ENCODE measurements at places on chromosomes 3 and 15.

DNA sequence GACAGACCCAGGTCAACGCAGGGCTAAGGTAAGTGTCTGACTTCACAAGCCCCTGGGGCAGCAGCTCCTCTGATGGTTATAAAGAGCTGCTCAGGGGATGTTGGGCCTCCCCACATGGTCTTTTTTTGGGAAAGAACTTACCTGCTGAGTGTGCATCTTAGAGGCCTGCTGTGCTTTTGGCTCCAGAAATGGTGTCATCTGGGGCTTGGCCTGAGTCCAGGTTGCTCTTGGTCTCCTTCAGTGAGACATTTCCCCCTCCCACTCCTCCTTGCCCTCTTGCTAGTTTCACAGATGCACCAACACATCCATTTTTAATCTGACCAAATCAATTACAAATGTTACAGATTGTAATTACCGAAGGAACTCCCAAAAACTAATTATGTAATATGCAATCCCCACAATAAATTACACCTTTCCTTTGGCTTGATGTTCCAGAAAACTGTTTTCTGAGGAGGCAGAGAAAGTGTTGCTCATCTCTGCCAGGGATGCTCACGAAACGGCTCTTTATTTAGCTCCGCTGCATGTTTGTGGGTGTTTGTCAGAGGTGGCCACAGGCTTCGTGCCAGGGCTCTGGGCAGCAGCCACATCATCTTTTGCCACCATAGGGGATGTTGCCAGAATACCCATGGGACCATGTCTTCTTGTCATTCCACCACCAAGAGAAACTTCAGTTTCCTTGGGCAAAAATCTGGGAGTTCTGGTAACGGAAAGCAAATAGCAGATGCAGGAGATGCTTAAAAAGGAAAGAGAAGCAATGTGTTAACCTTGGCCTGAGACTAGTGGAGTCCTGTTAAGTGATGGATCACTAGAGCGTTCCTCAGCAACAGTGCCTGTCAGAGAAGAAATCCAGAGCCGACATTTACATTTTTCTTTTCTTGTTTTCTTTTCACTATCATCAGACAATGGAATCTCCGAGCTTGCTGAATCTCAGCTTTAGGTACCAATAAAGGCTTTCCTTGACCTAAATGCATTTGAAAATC is 799.9 kb downstream of the AGBL1 start:
- no peaks in the 10 kb centered on the region for H3K36me3 ChIP-seq
- H3K27me3 ChIP-seq, result no peaks in the 10 kb centered on the region
- no peaks in the 10 kb centered on the region for H3K4me1 ChIP-seq
- H3K27ac ChIP-seq, result no peak overlapping the region

DNA sequence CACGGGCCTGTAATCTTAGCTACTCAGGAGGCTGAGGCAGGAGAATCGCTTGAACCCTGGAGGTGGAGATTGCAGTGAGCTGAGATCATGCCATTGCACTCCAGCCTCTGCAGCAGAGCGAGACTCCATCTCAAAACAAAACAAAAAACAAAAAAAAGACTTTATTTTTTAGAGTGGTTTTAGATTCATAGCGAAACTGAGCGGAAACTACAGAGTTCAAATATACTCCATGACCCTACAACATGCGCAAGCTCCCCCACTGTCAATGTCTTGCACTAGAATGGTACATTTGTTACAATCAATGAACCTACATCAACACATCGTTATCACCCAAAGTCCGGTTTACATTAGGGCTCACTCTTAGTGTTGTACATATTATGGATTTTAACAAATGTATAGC is 2.2 kb upstream of the CRTAP start:
- no peak overlapping the region for H3K27ac ChIP-seq
- H3K27me3 ChIP-seq, result no peaks in the 10 kb centered on the region
- DNase-seq, result no peak
- H3K4me1 ChIP-seq, result no peaks in the 10 kb centered on the region
- H3K36me3 ChIP-seq, result no peaks in the 10 kb centered on the region

DNA sequence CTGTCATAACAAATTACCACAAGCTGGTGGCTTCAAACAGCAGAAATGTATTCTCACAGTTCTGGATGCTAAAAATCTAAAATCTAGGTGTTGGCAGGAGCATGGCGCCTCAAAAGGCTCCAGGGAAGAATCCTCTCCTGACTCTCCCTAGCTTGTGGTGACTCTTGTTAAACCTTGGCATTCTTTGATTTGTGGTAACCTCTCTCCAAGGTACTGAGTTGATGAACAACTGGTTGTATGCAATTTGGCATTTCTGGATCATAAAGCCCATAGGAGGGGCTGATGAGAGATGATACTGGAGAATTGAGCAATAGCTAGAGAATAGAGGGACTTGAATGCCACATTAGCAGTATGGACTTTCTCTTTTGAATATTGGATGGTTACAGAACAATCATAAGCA is 821.8 kb downstream of the TBL1XR1 start:
- H3K27ac ChIP-seq, result no peak overlapping the region
- H3K4me1 ChIP-seq, result no peaks in the 10 kb centered on the region
- no peak overlapping the region for H3K4me3 ChIP-seq
- DNase-seq, result no peak

GRCh38 chr3:190077395-190078045 is 43.2 kb downstream of the P3H2 start:
- H3K4me1 ChIP-seq, result peaks cover 16% of the 10 kb centered on the region
- peak overlapping the region; percentile 77 for H3K27ac ChIP-seq
- DNase-seq, result no peak
- no peaks in the 10 kb centered on the region for H3K36me3 ChIP-seq

DNA sequence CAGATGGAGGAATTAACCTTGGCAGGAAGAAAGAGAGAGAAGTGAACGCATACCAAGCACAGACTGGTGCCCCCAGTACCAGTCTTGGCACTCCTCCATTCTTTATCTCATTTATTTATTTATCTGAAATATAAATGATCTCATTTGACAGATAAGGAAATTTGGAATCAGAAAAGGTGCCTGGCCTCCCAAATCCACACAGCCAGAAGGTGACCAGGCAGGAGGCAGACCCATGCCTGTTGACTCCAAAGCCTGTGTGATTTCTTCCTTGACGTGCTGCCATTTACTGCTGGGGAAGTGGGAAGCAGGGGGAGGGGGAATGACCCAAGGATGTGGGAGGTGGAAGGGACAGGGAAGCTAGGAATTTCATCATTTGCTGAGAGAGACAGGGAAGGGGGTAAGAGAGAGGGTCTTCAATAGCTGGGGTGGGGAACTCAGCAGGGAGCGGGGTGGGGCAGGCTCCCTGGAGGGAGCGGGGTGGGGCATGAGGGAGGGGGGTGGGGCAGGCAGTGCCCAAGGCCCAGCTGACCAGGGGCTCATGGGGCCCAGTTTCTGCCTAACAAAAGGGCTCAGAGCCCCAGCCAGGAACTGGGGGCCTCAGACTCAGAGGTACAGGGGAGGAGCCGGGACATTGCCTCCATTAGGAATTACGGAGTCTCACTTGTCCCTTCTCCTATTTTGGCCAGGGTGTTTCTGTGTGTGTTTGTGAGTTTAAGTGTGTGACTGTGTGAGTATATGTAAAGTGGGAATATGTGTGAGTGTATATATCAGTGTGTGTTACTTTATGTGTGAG is 63.0 kb downstream of the MINAR1 start:
- H3K27me3 ChIP-seq, result no peaks in the 10 kb centered on the region
- H3K4me3 ChIP-seq, result no peak overlapping the region
- H3K4me1 ChIP-seq, result no peaks in the 10 kb centered on the region
- no peak overlapping the region for H3K27ac ChIP-seq
- DNase-seq, result no peak

DNA sequence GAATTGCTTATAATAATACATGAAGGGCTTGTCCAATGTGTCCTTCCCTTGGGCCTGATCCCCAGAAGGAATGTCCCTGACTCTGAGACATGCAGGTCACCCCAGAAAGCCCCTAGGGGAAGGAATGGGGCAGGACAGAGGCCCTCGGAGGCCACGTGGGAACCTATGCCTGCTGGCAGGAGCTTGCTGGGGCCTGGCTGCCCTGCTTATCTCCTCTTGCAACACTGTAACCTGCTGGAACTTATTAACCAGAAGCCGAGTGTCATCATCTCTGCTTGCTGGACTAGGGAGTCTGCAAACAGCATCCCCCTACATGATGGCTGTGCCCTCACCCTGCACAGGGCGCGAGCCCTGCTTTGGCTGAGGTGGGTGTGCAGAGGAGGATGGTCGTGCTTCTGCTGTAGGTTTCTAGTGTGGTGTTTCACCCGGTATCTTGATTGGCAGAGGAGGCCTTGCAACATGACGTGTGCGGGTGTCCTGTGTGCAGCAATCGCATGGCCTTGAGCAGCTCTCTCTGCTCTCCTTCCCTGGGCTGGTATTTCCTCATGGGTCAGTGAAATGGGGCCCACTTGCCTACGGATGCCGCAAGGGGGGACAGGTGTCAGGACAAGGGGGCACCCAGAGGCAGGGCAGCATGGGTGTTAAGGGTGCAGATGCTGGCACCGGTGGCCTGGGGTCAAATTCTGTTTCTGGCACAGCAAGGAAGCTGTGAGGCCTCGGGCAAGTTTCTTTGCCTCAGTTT is 5.0 kb downstream of the CHST13 start:
- H3K36me3 ChIP-seq, result no peaks in the 10 kb centered on the region
- H3K27ac ChIP-seq, result no peak overlapping the region
- H3K27me3 ChIP-seq, result peaks cover 4% of the 10 kb centered on the region
- no peak overlapping the region for H3K4me3 ChIP-seq

- H3K36me3 ChIP-seq, result no peaks in the 10 kb centered on the region
- peaks cover 22% of the 10 kb centered on the region for H3K4me1 ChIP-seq
- H3K27ac ChIP-seq, result peak overlapping the region; percentile 81
- no peak overlapping the region for H3K4me3 ChIP-seq
- no peak for DNase-seq
Measured at GRCh38 chr15:63374686-63375520, 6.7 kb downstream of the CA12 start.

DNA sequence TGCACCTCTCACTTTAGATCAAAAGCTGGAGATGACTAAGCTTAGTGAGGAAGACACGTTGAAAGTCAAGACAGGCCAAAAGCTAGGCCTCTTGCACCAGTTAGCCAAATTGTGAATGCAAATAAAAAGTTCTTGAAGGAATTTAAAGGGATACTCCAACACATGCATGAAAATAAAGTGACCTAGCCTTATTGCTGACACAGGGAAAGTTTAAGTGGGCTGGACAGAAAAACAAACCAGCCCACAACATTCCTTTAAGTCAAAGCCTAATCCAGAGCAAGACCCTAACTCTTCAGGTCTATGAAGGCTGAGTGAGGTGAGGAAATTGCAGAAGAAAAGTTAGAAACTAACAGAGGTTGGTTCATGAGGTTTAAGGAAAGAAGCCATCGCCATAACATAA is 100.6 kb upstream of the PSMD6 start:
- no peak for DNase-seq
- no peak overlapping the region for H3K27ac ChIP-seq

DNA sequence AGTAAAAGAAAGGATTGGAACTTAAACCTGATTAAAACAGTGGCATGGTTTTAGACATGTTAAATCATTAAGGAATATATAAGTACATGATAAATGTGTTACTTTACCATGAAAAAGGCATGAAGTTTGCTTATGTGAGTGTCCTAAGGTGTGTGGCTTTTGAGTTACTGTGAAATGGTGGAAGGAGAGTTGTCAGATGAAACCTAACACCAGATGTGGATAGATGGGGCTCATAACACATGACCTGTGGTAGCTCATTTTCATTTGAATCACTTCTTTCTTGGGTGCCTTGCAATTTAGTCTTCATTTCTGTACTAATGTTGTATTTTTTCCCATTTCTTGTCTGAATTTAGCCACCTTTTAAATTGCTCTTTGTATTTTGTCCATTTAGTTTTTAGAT is 13.0 kb downstream of the MEF2A start:
- DNase-seq, result no peak
- H3K4me3 ChIP-seq, result no peak overlapping the region
- no peaks in the 10 kb centered on the region for H3K27me3 ChIP-seq
- H3K27ac ChIP-seq, result no peak overlapping the region
- H3K36me3 ChIP-seq, result no peaks in the 10 kb centered on the region

All from ascending aorta (tissue), 2 donors.